ENCODE measurements at places on chromosomes 1 and 21. TPM values are rescaled to one million over a fixed set of nuclear protein-coding genes. Genes with fewer than 3 reads are reported as not detected.

GRCh38 chr1:54137534-54138061 lies 15.2 kb downstream of the CDCP2 start:
- no peaks in the 10 kb centered on the region for H3K36me3 ChIP-seq
- H3K4me3 ChIP-seq, result no peak overlapping the region
- no peaks in the 10 kb centered on the region for H3K4me1 ChIP-seq
- no peak overlapping the region for H3K27ac ChIP-seq

GRCh38 chr1:245092638-245092976 lies 62.2 kb upstream of the KIF26B start:
- no peaks in the 10 kb centered on the region for H3K4me1 ChIP-seq
- H3K27me3 ChIP-seq, result no peaks in the 10 kb centered on the region
- H3K36me3 ChIP-seq, result no peaks in the 10 kb centered on the region
- no peak overlapping the region for H3K4me3 ChIP-seq
- DNase-seq, result no peak
- H3K27ac ChIP-seq, result no peak overlapping the region

GRCh38 chr1:228497206-228497605 lies 10.0 kb downstream of the RNF187 start:
- H3K36me3 ChIP-seq, result peaks cover 16% of the 10 kb centered on the region
- no peak overlapping the region for H3K27ac ChIP-seq
- no peaks in the 10 kb centered on the region for H3K27me3 ChIP-seq
- H3K4me1 ChIP-seq, result peaks cover 4% of the 10 kb centered on the region

- peaks cover 2% of the 10 kb centered on the region for H3K4me1 ChIP-seq
- no peak overlapping the region for H3K4me3 ChIP-seq
- no peaks in the 10 kb centered on the region for H3K27me3 ChIP-seq
Observed at GRCh38 chr1:15727021-15727420, 9.0 kb upstream of the SLC25A34 start.

- no peaks in the 10 kb centered on the region for H3K36me3 ChIP-seq
- H3K27me3 ChIP-seq, result no peaks in the 10 kb centered on the region
- peak overlapping the region; percentile 28 for H3K4me3 ChIP-seq
- peaks cover 36% of the 10 kb centered on the region for H3K4me1 ChIP-seq
Observed at GRCh38 chr1:173406783-173407230, 70.3 kb upstream of the PRDX6 start.

GRCh38 chr21:16815243-16815642 lies 697.6 kb upstream of the CXADR start:
- H3K27ac ChIP-seq, result no peak overlapping the region
- H3K4me3 ChIP-seq, result no peak overlapping the region
- no peak for DNase-seq
- no peaks in the 10 kb centered on the region for H3K27me3 ChIP-seq
- H3K36me3 ChIP-seq, result no peaks in the 10 kb centered on the region

GRCh38 chr1:240073097-240073496 lies 18.6 kb upstream of the FMN2 start:
- no peak overlapping the region for H3K4me3 ChIP-seq
- no peaks in the 10 kb centered on the region for H3K36me3 ChIP-seq
- no peak for DNase-seq
- H3K27ac ChIP-seq, result no peak overlapping the region
- no peaks in the 10 kb centered on the region for H3K27me3 ChIP-seq

Gene GUK1
- total RNA-seq, result 142 TPM

Gene DIO1
- not detected for total RNA-seq

All from heart left ventricle (tissue), 16 donors.